NCI-H526 treated with DMSO at 0.1 percent for 48 hours (cell line): ENCODE measurements at places on chromosomes 1 and 21.

- DNase-seq, result peak; percentile 77
Measured at GRCh38 chr1:159171254-159171687, at the start of gene CADM3. Gene CADM3 (plus strand): TSS chr1:159171615. CDS start chr1:159171766, 151 bp downstream.

DNA sequence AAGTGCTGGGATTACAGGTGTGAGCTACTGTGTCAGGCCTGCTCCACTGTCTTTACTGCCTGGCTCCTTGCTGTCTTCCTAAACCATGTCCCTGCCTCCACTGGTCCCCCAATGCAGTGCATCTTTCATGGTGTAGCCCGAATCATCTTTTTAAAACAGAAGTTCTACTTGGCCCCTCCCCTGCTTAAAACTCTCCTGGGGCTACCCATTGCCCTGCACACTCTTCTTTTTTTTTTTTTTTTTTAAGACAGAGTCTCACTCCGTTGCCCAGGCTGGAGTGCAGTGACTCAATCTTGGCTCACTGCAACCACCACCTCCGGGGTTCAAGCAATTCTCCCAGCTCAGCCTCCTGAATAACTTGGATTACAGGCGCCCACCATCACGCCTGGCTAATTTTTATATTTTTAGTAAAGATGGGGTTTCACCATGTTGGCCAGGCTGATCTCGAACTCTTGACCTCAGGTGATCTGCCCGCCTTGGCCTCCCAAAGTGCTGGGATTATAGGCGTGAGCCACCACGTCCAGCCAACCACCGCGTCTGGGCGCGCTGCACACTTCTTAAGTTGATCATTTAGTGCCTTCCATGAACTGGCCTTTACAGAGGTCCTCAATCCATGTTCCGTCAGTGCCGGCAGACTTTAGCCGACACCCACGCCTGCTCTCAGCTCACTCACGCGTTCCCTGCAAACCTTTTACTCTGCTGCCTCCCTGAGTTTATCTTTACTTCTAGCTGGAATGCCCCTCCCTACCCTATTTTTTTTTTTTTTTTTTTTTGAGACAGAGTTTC is 2.4 kb downstream of the FCN3 start:
- DNase-seq, result no peak

GRCh38 chr1:184973272-184974055 is 844 bp downstream of the NIBAN1 start:
- peak; percentile 79 for DNase-seq

DNA sequence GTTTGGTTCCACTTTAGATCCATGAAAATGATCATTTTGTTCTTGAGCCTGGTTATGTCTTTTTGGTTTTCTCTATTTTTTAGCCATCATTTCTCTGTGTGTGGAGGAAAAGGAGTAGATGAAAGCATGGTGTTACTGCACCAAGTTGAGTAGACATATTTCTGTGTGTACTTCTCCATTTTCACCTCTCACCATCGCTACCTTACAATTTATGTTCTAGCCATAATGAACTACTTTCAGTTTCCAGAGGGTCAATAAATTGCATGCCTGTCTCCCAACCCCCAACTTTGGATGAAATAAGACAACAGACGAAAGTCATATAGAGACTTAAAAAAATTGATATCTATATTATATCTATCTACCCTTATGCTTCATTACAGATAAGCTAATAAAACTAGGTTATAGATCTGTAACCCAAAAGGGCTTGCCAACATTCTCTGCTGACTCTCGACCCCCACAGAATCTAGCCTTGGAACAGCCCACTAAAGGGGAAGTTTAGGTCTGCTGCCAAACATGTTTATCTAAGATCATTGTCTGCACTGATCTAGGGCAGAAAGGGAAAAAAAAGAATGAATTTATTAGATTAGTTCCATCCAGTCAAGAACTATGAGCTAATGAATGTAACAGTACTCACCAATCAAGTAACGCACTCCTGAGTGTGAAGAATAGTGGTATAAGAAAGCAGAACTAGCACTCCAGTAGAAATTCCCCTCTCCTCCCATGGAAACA is 7.5 kb upstream of the MAN1A2 start:
- no peak for DNase-seq

DNA sequence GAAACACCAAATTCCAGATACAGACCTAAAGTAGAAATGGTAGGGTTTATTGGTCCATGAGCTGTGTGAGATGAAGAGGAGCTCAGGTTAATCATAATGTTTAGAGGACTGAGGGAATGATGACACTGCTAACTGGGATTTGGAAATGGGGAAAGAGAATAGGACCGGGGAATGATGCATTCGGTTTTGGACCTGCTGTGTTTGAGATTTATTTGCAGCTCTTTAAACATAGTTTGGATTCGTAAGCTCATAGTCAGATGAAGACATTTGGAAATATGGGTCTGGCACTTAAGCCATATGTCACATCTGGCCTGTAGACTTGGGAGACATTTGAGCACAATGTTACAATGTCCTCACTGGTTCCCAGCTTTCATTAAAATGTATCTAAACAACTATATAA is 127.9 kb upstream of the DUSP10 start:
- DNase-seq, result no peak

DNA sequence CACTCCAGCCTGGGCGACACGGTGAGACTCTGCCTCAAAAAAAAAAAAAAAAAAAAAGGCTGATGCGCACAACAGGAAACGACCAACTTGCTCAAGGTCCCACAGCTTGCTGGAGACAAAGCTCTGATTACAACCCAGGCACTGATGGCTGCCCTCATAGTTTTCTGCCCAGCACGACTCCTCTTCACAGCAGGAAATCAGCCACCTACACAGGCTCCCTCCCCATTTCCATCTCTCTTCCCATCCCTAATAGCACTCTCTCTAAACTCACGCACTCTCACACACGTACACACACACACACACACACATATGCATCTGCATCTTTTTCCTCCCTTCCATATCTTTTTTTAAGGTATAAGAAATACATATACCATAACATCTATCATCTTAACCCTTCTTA is 153.5 kb upstream of the SOD1 start:
- DNase-seq, result no peak

DNA sequence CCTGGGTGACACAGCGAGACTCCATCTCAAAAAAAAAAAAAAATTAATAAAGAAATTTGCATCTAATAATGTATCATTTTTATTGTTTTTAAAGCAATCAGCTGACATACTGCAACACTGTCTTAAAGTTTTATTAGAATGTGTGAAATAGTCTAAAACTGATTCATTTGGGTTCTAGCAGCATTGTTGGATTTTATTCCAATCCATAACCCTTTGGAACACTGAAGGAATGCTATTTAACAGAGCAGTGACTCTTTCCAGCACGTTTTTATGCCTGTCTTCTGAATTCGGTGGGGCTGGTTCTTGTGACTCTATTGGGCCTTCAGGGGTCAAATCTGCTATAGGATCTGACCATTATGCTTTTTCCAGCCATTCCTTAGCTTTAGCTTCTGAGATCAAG is 18.2 kb upstream of the FMO4 start:
- DNase-seq, result no peak

DNA sequence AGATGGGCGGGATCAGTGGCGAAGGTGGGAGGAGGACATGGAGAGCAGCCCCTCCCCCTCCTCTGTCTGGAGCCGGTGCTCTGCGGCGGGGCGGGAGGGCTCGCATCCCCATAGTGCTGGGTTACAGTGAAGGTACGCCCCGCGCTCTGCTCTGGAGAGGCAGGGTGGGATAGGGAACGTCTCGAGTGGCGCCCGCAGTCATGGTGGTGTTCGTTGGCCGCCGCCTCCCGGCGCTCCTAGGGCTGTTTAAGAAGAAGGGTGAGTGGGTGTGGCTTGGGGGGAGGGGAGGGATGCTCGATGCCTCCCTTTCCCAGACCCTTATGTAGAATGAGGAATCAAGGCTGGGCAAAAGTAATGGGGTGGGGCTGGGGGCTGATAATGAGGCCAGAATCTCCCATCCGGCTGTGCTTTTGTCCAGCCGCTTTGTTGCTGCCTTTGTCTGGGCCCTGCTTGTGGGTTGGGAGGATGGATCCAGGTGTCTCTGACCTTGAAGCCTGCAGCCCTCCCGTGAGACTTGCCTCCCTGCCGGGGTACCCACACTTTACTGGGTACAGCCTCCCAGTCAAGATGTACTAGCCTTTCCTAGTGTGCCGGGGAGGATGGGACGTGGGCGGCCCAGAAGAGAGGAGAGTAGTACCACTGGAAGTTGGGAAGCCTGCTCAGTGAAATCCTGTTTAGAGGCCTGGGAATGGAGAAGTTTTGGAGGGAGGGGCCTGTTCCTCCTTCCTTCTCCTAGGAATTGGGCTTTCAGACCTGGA is 51.4 kb downstream of the YARS1 start:
- DNase-seq, result no peak

- no peak for DNase-seq
Measured at GRCh38 chr21:38211321-38211720, 45.5 kb upstream of the KCNJ15 start.

DNA sequence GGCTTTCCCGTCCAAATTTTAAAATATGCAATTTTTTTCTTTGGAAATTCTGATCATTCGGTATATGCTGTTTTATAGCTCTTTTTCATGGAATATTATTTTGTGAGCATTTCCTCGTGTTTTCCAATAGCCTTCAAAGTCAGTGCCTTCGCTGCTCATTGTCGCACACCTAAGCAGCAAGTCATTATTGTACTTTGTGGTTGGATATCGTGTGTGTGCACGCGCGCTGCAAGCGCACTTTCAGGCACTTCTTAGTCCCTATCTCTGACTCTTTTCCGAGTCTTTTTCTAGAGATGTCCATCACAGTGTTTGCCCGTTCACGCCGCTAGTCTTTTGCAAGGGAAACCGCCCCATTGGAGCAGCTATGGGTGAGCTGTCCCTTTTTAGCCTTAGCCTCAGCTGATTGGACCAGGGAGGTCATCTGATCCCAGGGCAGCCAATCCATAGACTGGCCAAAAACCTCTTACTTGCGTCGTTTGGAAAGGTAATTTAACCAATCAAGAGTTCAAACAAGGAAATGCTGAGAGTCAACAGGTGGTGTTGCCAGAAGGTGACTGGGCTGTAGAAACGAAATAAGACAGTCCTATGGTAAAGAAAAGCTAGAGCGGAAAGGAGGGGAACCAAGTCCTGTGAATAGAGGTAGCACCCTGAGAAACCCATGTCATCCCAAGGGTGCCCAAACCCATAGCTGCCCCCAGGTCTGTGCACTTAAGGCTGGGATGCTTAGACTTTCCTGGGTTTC is 710 bp upstream of the HYI start:
- peak; percentile 30 for DNase-seq

- no peak for DNase-seq
Measured at GRCh38 chr1:21350202-21350885, 60.1 kb upstream of the ECE1 start.

DNA sequence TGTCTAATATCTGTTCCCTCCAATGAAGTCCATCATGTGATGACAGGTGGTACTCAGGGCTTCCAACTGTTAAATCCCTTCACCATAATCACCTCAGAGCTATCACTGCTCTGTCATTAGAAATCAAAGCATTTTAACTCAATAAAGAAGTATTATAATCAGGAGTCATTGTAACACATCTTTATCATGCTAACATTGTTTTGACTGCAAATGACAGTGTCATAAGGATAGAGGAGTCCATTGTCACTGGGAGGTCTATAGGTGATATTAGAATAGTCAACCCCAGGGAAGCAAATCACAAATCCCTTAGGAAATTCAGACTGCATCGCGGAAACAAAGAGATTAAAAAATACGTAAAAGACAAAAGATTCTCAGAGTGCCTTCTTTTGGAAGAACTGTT is 30.8 kb downstream of the LRRC53 start:
- no peak for DNase-seq
